ENCODE measurements at places on chromosomes 11 and 22. TPM values are rescaled to one million over a fixed set of nuclear protein-coding genes. Genes with fewer than 3 reads are reported as not detected.
A peak's percentile ranks its signal among the peaks of the same experiment; 100 is the strongest.

DNA sequence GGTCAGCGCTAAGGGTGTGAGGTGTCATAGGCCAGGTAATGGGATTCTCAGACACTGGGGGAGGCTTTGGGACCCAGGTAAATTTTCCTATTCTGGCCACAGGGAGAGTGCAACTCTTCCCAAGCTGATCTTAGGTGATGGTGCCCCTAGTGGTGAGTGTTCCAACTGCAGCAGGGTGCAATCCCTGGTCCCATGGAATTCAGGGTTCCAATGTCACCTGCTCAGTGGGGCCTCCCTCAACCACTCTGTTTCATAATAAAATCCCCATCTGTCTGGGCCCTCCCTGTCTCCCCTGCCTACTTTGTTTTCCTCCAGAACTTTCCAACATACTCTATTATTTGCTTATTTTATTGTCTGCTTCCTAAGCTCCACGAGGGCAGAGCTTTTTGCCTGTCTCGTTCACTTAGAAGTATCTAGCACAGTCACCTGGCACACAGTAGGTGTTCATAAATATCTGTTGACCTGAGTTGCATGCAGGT, 2.9 kb upstream of the SGSM1 start:
- H3K27ac ChIP-seq: no peak overlapping the region
- no peaks in the 10 kb centered on the region for H3K36me3 ChIP-seq
- DNase-seq: peak; percentile 52
- H3K4me3 ChIP-seq: no peak overlapping the region

Gene GRIA4
- total RNA-seq: not detected

DNA sequence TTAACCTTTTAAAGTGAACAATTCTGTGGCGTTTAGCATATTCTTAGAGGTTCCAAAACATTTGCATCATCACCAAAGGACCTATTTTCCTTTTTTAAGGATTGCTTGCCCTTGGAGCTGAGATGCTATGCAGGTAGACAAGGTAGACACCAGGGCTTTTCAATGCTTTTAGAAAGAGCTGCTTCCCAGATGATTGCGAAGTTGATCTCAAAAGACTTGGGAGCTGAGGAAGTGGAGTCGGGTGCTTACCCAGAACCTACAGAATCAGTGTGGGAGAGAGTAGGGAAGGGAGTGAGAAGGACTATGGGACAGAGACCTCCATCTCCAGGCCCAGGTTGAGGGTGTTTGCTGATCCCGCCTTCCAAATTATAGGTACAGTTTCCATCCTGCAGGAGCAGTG, 11.1 kb upstream of the ALX4 start:
- no peak overlapping the region for H3K4me3 ChIP-seq
- H3K4me1 ChIP-seq: peaks cover 6% of the 10 kb centered on the region
- H3K27ac ChIP-seq: no peak overlapping the region
- no peak for DNase-seq
- no peaks in the 10 kb centered on the region for H3K36me3 ChIP-seq
- peaks cover 89% of the 10 kb centered on the region for H3K27me3 ChIP-seq

- no peaks in the 10 kb centered on the region for H3K27me3 ChIP-seq
- peak overlapping the region; percentile 89 for H3K4me3 ChIP-seq
- no peak for DNase-seq
- no peaks in the 10 kb centered on the region for H3K4me1 ChIP-seq
Observed at GRCh38 chr11:112025707-112026106, 499 bp downstream of the DLAT start.

- H3K4me1 ChIP-seq: no peaks in the 10 kb centered on the region
- no peak overlapping the region for H3K27ac ChIP-seq
- no peak overlapping the region for H3K4me3 ChIP-seq
- H3K27me3 ChIP-seq: no peaks in the 10 kb centered on the region
- peaks cover 58% of the 10 kb centered on the region for H3K36me3 ChIP-seq
Observed at GRCh38 chr22:23263651-23264555, 83.6 kb downstream of the BCR start.

Gene ARHGAP8
- total RNA-seq: 0.53 TPM

GRCh38 chr11:102097186-102097585, 13.1 kb upstream of the YAP1 start:
- DNase-seq: no peak
- H3K27me3 ChIP-seq: no peaks in the 10 kb centered on the region
- H3K4me3 ChIP-seq: no peak overlapping the region
- no peaks in the 10 kb centered on the region for H3K36me3 ChIP-seq
- H3K4me1 ChIP-seq: no peaks in the 10 kb centered on the region

GRCh38 chr11:19539861-19540260, 172.8 kb upstream of the NAV2 start:
- H3K36me3 ChIP-seq: no peaks in the 10 kb centered on the region
- H3K27me3 ChIP-seq: peaks cover 4% of the 10 kb centered on the region
- no peak overlapping the region for H3K27ac ChIP-seq
- no peak overlapping the region for H3K4me3 ChIP-seq

- H3K27me3 ChIP-seq: no peaks in the 10 kb centered on the region
- DNase-seq: no peak
- no peaks in the 10 kb centered on the region for H3K36me3 ChIP-seq
- no peak overlapping the region for H3K27ac ChIP-seq
Observed at GRCh38 chr11:115157247-115157646, 347.0 kb downstream of the CADM1 start.

Gene SGSM1
- 8.6 TPM for total RNA-seq

Gene HTR3B
- not detected for total RNA-seq

DNA sequence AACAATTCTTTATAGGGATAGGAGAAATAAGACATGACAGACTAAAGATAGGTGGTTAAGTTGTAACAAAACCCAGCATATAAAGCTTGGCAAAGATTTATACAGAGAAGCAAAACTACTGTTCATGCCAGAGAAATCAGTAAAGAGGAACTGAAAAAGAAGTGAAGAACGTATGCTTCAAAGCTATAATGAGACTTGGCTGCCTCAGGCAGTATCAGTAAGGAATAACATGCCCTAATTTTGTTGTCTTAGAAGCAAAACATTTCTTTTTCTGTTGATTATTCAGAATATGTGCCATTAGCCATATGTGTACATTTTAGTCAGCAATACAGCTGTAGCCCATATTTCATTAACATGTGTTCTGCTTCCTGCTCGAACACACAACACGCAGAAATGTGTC, 403.2 kb downstream of the NELL1 start:
- no peaks in the 10 kb centered on the region for H3K27me3 ChIP-seq
- H3K4me3 ChIP-seq: no peak overlapping the region
- H3K36me3 ChIP-seq: no peaks in the 10 kb centered on the region
- H3K4me1 ChIP-seq: no peaks in the 10 kb centered on the region
- H3K27ac ChIP-seq: no peak overlapping the region

GRCh38 chr11:95057959-95058358, 8.7 kb downstream of the KDM4F start:
- H3K27ac ChIP-seq: no peak overlapping the region
- no peaks in the 10 kb centered on the region for H3K36me3 ChIP-seq
- no peak for DNase-seq
- no peaks in the 10 kb centered on the region for H3K4me1 ChIP-seq

- no peaks in the 10 kb centered on the region for H3K4me1 ChIP-seq
- H3K27me3 ChIP-seq: no peaks in the 10 kb centered on the region
- H3K27ac ChIP-seq: no peak overlapping the region
- no peaks in the 10 kb centered on the region for H3K36me3 ChIP-seq
Observed at GRCh38 chr22:22682807-22683667, 38.6 kb downstream of the GGTLC2 start.

DNA sequence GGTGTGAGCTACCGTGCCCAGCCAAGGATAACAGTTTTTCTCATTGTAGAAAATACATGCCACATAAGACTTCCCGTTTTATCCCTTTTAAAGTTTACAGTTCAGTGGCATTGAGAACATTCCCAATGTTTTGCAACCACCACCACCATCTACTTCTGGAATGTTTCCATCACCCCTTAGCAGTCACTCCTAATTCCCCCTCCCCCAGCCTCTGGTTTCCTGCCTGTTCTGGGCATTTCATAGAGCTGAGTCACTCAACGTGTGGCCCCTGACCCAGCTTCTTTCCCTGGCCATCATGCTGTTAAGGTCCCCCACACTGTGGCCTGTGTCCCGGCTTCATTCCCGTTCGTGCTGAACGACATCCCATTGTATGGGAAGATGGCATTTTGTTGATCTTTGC, 30.7 kb downstream of the FGF4 start:
- no peaks in the 10 kb centered on the region for H3K27me3 ChIP-seq
- H3K4me1 ChIP-seq: no peaks in the 10 kb centered on the region
- DNase-seq: no peak
- no peaks in the 10 kb centered on the region for H3K36me3 ChIP-seq

GRCh38 chr22:36470162-36470993, 11.1 kb downstream of the TXN2 start:
- DNase-seq: peak; percentile 74
- peaks cover 46% of the 10 kb centered on the region for H3K36me3 ChIP-seq
- H3K4me3 ChIP-seq: no peak overlapping the region
- H3K27me3 ChIP-seq: no peaks in the 10 kb centered on the region

DNA sequence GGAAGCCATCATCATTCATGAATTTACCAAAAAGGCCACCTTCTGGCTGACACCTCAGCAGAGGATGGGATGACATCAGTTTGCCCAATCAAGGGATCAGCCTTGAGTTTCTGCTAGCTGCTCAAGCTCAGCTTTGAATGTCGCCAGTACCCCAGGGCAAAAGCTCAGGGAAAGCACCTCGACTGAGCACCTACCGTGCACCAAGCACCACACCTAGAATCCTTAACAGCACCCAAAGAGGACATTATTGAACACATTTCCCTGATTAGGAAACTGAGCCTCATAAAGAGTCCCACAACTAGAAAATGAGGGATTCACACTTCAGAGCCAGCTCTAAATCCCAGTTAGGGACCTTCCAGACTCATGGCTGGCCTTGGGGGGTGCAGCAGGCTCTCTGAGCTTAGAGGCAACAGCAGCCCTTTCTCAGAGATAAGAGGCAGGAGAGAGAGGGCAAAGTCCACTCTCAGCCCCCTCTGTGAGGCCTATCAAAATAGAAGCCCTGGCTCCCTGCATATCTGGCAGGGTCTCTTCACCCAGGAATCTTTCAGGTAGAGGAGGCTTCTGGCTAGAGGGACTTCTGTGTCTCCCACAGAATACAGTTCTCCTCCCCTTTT, 13.4 kb upstream of the DAGLA start:
- no peaks in the 10 kb centered on the region for H3K27me3 ChIP-seq
- DNase-seq: no peak
- H3K4me1 ChIP-seq: no peaks in the 10 kb centered on the region
- no peak overlapping the region for H3K27ac ChIP-seq

Gene PISD
- 17.9 TPM for total RNA-seq

DNA sequence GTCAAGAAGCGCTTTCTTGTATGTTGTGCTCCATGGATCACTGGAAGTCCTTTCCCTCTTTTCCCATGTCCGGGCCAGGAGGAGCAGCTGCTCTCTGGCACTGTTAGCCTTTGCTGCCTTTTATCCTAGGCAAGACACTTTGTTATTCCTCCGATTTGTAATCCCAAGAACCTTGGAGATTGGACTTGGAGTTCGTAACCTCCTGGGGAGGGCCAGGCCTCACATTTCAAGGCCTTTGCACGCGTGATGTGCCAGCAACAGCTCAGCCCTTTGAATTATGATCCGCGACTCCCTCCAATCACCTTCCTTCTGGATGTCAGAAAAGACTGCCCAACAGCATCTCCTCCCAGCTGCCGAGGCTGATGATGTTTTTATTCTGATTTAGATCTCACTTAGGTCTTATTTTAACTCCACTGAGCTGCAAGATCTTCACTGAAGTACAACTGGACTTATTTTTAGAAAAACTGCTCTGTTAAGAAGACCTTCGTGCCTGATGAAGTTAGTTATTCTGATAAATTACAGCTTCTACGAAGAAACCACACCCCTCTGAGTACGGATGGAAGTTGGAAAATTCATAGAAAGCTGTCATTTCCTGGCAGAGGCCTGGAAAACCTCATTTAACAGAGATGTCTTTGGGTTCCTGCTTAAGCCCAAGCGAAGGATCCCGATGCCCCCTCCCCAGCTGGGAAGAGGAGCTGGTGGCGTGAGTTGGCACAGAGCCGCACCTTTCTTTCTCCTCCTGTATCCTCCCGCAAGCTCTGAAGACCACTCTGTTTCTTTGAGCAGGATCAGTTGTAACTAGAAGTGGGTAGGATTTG, 62.4 kb downstream of the PARVB start:
- no peaks in the 10 kb centered on the region for H3K27me3 ChIP-seq
- H3K36me3 ChIP-seq: peaks cover 15% of the 10 kb centered on the region
- peak overlapping the region; percentile 32 for H3K27ac ChIP-seq
- no peak overlapping the region for H3K4me3 ChIP-seq

Gene SLC25A45
- 6.6 TPM for total RNA-seq

Gene CCT8L2
- not detected for total RNA-seq

Gene KRTAP5-11
- total RNA-seq: not detected

GRCh38 chr22:49188091-49188490, 639.6 kb downstream of the BRD1 start:
- no peaks in the 10 kb centered on the region for H3K36me3 ChIP-seq
- no peak overlapping the region for H3K4me3 ChIP-seq
- H3K27ac ChIP-seq: no peak overlapping the region

DNA sequence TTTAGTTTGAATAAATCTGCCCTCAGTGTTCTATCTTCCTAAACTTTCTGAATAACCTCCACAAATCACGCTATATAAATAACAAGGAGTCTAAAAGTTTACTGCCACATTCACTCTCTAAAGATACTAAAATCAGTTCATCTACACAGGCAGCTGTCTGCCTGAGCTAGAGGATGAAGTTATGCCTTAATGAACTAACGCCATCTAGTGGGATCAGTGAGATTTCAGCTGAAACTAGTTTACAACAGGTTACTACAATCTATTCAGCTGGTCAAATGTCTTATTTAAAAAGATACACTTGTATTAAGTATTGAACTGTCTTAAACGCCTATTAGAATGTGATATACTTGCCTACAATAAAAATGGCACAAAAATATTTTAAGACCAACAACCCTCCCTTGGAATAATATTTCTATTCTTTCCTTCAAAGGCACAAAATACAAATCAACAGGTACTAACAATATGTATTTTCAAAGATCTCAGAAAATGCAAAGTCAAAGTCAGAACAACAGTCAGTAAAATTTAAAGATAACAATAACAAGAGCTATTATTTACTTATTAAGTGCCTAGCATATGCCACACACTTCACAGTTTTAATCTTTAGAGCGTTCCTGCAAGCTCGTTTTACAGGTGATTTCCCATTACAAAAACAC, 84.1 kb downstream of the LARGE2 start:
- H3K27me3 ChIP-seq: no peaks in the 10 kb centered on the region
- peak; percentile 47 for DNase-seq
- no peak overlapping the region for H3K4me3 ChIP-seq
- H3K4me1 ChIP-seq: peaks cover 23% of the 10 kb centered on the region

- no peak overlapping the region for H3K27ac ChIP-seq
- no peak for DNase-seq
- peaks cover 42% of the 10 kb centered on the region for H3K27me3 ChIP-seq
- H3K4me3 ChIP-seq: no peak overlapping the region
- peaks cover 16% of the 10 kb centered on the region for H3K4me1 ChIP-seq
Observed at GRCh38 chr22:19751497-19752245, 8.9 kb upstream of the TBX1 start.

- no peaks in the 10 kb centered on the region for H3K36me3 ChIP-seq
- no peaks in the 10 kb centered on the region for H3K4me1 ChIP-seq
- DNase-seq: no peak
- no peak overlapping the region for H3K27ac ChIP-seq
Observed at GRCh38 chr11:95277868-95278267, 46.9 kb upstream of the SESN3 start.

GRCh38 chr22:17257121-17258001, 38.1 kb upstream of the ADA2 start:
- no peaks in the 10 kb centered on the region for H3K36me3 ChIP-seq
- H3K4me1 ChIP-seq: peaks cover 8% of the 10 kb centered on the region
- peaks cover 4% of the 10 kb centered on the region for H3K27me3 ChIP-seq

Data from heart right ventricle (tissue), 16 donors.